ENCODE measurements at places on chromosomes 16 and 17.

- no peak for DNase-seq
Measured at GRCh38 chr16:80441935-80442334, 98.9 kb upstream of the DYNLRB2 start.

DNA sequence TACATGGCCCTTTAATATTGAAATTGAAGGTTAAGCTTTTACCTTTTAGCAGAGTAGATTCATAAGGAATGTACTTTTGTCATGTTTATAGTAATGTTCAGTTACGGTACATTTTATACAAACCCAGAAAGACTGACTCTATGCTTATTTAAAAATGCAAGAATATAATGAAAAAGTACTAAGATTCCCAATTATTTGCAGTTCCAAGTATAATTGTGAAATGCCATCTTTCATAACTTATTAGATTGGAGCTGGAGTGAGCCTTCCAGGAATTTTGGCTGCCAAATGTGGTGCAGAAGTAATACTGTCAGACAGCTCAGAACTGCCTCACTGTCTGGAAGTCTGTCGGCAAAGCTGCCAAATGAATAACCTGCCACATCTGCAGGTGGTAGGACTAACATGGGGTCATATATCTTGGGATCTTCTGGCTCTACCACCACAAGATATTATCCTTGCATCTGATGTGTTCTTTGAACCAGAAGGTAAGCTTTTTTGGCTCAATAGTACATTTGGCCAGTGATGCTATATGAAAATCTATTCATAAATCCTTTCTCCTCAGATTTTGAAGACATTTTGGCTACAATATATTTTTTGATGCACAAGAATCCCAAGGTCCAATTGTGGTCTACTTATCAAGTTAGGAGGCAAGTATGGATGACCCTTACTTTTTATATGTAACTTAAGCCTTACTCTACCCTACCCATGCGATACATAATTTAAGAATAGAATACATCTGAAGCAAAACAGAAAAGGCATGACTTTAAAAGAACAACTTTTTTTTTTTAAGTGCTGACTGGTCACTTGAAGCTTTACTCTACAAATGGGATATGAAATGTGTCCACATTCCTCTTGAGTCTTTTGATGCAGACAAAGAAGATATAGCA lies 4.2 kb downstream of the SRSF2 start:
- DNase-seq = peak; percentile 29

- DNase-seq = no peak
Measured at GRCh38 chr17:40074871-40075200, 12.1 kb downstream of the THRA start.

DNA sequence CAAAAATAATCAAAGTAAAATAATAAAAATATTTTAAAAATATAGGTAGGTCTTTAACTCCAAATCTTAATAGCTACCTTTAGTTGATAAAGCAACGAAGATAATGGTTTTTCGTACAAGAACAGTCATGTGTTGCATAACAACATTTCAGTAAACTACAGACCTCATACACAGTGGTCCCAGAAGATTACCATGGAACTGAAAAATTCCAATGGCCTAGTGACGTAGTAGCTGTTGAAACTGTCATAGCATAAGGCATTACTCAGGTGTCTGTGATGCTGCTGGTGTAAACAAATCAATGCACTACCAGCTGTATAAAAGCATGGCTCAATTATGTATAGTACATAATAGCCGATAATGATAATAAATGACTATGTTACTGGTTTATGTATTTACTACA lies 43.9 kb downstream of the CREBBP start:
- no peak for DNase-seq

- peak; percentile 40 for DNase-seq
Measured at GRCh38 chr17:81869221-81870130, 1.7 kb downstream of the ARHGDIA start.

- no peak for DNase-seq
Measured at GRCh38 chr17:55818026-55818425, 67.2 kb downstream of the PCTP start.

- DNase-seq = no peak
Measured at GRCh38 chr17:10716218-10716617, 13.6 kb downstream of the TMEM220 start.

DNA sequence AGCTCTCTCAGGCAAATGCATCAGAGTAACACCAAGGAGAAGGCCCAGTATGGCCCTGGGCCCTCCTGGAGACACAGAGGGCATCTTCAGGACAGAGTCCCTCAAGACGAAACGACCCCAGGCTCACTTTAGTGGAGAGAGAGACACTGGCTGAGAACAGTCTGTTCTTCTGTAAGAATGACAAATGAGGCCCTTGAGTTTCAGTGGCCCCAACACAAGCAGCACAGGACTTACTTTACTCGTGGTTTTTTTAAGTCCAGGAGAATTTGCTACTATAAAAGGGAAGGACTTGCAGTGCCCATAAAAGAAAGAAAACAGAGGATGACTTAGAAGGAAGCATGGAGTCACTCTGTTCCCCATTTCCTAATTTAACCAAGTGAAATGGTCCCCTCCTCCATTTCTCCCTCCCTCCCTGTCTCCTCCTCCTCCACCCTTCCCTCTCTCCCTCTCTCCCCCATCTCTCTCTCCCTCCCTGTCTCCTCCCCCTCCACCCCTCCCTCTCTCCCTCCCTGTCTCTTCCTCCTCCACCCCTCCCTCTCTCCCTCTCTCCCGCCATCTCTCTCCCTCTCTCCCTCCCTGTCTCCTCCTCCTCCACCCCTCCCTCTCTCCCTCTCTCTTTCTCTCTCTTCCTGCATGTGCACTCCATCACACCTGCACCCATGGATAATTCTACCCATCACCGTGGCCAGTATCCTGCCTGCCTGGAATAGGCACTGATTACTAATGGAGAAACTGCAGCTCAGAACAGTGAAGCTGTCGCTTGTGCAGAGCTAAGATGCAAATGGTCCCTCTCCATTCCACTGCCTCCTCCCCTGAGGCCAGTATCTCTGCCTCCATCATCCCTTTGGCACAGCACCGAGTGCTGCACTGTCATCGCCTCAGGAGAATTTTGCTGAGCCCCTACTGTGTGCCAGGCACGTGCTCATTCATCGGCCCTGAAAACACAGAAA lies 47.3 kb upstream of the RBFOX3 start:
- DNase-seq = no peak

GRCh38 chr17:72169823-72170222 lies 49.0 kb downstream of the SOX9 start:
- no peak for DNase-seq

GRCh38 chr16:53064081-53064578 lies 9.3 kb downstream of the CHD9 start:
- DNase-seq = no peak

DNA sequence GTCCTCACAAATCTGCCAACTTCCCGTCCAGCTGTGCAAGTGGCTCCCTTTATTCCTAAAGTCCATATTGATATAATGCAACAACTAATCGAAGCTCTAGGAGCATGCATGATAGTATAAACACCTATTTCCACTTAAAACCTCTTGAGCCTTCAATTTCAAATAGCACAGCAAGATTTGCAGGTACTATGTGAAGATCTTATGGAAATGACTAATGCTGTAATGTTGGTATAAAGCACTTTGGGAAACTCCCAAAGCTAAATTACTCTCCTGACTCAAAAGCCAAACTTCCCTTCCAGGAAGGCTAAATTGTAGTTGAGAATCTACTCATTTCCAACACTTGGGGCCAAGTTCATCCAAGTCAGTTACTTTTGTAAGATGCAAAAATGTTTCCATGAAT lies 287.6 kb upstream of the CDH11 start:
- no peak for DNase-seq

- no peak for DNase-seq
Measured at GRCh38 chr16:66199189-66199588, 167.3 kb upstream of the CDH5 start.

DNA sequence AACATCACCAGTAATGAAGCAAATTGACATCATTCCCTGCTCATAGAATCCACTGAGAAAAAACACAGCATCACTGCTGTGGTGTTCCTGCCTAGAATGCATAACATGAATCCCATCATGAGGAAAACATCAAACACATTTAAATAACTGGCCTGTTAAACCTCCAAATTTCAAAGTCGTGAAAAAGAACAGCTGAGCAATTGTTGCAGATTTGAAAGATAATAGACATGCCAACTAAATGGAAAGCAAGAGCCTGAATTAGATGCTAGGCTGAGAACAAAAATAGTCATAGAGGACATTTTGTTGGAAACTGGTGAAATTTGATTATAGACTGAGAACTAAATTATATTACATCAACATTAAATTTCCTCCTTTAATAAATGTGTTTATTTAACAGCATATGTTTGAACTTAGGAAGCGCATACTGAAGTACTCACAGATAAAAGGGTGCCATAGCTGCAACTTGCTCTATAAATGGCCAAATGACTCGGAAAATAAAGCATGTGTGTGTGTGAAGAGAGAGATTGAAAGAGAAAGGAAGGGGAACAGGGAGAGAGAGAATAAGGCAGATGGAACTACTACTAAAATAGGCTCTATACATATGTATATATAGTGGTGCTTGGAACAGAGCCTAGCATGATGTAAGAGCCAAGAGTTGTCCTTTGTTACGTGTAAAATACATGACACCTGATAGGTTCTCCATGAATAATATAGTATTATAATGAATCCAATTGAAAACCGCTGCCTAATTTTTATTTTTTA lies 305.0 kb upstream of the MON1B start:
- DNase-seq = no peak

DNA sequence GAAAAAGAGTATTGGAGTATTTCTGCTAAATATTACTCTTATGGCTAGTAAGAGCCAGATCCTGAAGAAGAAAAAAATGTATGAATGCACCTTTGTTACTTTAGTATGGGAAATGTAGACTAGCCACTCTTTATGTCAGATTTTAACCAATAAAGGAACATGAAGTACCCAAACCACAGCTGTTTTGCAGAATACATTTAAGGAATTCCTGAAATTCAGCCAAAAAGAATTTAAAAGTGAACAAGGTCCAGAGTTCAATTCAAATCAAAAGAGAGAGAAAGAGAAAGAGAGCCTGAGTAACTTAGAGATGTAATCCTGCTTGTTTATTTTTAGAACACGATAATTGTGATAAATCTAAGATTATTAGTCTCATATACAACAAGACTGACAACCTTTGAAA lies 1.2 kb downstream of the KCNJ16 start:
- DNase-seq = no peak

DNA sequence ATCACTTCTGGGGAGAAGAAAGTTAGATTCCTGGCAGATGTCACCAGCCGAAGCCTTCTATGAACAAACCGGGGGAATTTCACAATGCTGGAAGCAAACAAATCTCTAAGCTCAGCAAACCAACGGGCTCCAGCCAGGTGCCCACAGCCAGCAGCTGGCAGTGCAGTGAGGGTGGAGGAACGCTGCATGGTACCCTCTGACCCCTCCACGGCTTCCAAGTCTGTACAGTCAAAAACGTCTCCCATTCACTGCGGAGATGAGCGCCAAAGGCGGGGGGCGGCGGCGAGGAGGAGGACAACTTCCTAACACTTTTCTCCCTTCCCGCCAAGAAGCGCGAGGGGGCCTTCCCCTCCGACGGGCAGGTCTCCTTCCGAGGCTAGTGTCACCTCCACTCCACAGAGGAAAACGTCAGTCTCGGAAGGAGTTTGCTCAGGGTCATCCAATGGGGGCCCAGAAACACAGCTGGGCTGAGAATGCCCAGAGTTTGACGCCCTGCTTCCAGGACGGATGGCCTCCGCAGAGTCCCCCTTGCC lies 924 bp downstream of the ZNF598 start:
- DNase-seq = no peak

DNA sequence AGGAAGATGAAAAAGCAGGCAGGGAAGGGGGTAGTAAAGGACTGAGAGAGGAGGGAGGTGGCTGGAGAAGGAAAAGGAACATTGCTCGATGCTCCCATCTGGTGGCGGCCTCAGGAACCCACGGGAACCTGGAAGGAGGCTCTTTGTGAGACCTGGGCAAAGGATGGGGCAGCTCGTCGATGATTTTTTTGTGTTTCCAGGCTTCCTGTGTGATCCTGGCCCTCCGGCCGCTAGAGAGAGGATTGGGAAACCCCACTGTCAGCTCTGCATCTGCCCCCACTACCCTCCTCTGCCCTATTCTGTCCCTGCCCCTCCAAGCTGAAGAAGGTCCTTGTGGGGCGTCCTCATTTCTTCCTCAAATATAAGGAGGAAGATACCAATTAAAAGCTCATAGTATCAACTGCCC lies 6.6 kb downstream of the WFIKKN2 start:
- peak; percentile 60 for DNase-seq

DNA sequence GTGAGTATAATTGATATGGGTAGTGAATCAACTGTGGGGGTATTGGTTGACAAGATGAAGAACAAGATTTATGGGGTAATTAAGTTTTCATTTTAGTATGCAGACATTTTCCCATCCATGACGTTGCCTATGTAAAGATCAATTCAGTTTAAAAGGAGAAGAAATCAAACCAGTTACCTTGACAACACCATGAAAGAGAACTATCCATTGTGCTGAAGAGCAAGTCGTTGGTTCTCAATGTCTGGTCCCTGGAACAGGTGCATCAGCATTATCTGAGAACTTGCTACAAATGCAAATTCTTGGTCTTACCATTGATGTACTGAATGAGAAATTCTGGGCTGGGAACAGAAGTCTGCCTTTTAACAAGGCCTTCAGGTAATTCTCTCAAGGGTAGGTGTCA lies 801 bp upstream of the OR4D2 start:
- no peak for DNase-seq

- no peak for DNase-seq
Measured at GRCh38 chr16:5649762-5650743, 552.5 kb upstream of the EEF2KMT start.

- peak; percentile 24 for DNase-seq
Measured at GRCh38 chr16:154217-155030, 2.0 kb downstream of the HBZ start.

DNA sequence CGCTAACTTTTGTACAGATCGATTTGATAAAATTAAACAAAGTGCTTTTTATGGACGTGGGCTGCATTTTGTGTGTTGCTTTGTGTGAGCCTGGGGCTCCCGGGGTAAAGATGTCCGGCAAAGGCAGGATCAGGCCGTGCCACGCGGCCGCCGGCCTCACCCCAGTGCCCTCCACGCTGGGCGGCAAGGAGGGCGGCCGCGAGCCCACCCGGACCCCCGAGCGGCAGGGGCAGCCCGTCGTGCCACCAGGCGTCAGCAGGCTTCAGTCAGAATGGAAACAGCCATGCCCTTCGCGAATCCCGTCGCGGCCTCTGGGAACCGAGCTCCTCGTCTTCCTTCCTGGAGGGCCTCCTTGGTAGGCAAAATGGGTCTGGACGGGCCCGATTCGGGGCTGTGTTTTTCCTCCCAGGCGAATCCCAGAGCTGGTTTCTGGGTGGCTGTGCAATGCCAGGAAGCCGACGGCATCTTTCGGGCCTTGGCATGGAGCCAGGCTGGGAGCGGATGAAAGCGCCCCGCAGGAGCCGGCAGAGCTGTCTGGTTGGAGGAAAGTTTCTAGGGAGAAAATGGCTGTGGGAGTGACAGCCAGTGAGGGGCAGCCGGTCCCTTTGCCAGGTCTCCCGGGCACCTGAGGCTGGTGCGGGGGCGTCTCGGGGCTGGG lies 5.5 kb downstream of the SOX8 start:
- no peak for DNase-seq

- no peak for DNase-seq
Measured at GRCh38 chr17:28181568-28181967, 137.4 kb upstream of the TMEM97 start.

- DNase-seq = no peak
Measured at GRCh38 chr17:40448639-40449261, 5.5 kb downstream of the IGFBP4 start.

- DNase-seq = no peak
Measured at GRCh38 chr16:14014284-14014625, 56.9 kb upstream of the MRTFB start.
